Glomerular endothelial cell (primary cell): ENCODE measurements at places on chromosomes 6 and 20.
A peak's percentile ranks its signal among the peaks of the same experiment; 100 is the strongest.

- DNase-seq, result no peak
Observed at GRCh38 chr20:34420146-34420545, 57.1 kb downstream of the ITCH start.

DNA sequence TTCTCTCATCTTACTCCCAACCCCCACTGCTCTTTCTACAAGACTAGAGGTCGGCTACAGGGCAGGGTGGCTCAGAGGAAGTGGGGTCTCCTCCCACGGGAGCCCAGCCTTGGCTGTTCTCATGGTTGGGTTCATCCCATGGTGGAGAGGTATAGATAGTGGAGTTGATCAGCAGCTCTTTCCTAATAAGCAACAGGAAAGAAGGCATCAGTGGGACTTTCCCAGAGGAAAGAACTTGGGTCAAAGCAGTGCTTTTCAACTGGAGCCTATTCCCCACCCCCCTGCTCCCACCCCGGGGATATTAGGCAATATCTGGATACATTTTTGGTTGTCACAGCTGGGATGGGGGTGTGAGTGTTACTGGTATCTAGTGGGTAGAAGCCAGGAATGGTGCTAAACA, 200.9 kb downstream of the NFATC2 start:
- DNase-seq, result no peak

- DNase-seq, result peak; percentile 94
Observed at GRCh38 chr20:35883778-35884540, 70.3 kb downstream of the SCAND1 start.

DNA sequence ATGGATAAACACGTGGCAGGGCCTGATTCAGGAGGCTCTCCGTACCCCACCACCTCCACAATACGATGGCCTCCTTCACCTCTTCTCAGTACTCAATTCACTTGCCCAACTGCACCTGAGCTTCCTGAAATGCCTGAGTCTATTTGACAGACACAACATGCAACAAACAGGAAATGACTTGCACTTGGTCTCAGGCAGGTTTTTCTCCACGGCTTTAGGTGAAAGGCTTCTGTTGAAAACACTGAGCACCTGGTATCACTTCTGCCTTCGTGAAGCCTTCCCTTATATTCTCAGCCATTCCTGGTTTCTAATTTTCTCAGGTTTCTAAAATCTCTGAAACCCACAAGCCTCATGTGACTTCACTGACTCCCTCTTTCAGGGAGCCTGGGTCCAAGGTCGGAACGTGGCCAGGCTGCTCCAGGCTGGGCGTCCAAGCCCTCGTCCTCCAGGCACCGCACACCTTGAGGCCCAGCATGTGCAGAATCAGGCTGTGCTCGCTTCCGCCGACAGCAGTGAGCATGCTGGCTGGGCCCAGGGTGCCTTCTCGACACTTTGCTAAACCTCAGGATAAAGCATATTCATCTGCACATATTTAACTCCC, 34.7 kb downstream of the TAF4 start:
- DNase-seq, result no peak

- DNase-seq, result no peak
Observed at GRCh38 chr6:14703586-14703985, 542.3 kb upstream of the JARID2 start.
